ENCODE measurements at places on chromosomes 7 and 10.

DNA sequence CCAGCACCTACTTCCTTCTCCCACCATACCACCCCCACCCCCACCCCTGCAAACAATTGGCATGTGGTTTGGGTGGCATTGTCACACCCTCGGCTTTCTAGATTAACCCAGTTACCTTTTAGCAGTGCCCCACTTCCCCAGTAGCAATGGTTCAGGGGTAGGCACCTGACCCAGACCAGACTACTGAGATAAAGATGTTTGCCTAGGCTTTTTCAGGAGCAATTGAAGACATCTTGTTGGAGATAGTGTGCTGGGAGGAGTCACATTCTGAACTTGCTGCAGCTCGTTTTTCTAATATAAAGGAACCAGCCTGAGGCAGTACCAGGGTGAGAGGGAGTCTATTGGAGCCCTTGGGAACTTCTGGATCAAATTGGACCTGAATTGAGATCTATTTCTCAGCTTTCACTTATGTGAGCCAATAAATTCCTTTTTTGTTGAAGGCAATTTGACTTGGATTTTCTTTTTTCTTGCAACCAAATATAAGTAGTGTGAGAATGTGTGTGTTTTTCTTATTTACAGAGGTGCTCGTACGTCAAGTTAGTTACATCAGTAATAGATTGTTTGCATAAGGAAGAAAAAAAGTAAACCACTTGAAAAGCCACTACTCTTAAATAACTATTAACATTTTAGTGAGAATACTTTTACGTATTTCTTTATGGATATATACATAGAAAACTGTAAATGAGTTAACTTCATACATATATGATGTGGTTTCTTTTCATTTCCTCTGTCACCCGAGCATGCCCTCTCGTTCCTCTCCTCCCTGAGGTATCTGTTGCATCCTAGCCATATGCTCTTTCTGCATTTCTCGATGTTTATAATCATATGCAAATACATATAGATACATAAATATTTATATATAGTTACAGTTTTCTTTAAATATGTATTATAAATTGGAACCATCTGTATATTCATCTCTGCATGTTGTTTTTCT is 38.0 kb downstream of the RAB18 start:
- no peak for DNase-seq

DNA sequence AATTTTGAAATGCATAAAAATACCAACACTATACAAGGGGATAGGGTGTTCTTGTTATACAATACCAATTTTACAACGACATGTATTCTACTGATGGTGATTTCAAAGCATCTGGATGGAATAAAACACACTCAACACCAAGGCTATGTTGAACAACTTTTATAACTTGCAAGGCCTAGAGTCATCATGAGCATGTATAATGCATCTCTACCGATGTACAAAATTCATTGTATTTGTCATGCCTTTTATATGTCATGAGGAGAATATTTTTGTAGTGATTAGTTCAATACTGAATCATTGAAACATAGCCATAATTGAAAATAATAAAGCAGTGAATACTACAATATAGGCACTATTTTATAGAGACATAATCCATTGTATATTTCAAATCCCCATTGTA is 160.2 kb downstream of the ETV1 start:
- no peak for DNase-seq

GRCh38 chr10:89037096-89037495 is 46.5 kb downstream of the FAS start:
- DNase-seq: no peak

GRCh38 chr10:58175990-58176900 is 91.4 kb downstream of the IPMK start:
- DNase-seq: no peak

GRCh38 chr10:87960230-87960629 is 96.8 kb downstream of the PTEN start:
- DNase-seq: no peak

- DNase-seq: no peak
These were observed 200.7 kb upstream of the NPSR1 start for GRCh38 chr7:34457329-34457728.

GRCh38 chr10:101284101-101284743 is 55.0 kb upstream of the LBX1 start:
- no peak for DNase-seq

- DNase-seq: no peak
These were observed 178.7 kb upstream of the GDF10 start for GRCh38 chr10:47121336-47121735.

GRCh38 chr7:77427996-77428603 is 12.0 kb upstream of the GSAP start:
- DNase-seq: no peak

DNA sequence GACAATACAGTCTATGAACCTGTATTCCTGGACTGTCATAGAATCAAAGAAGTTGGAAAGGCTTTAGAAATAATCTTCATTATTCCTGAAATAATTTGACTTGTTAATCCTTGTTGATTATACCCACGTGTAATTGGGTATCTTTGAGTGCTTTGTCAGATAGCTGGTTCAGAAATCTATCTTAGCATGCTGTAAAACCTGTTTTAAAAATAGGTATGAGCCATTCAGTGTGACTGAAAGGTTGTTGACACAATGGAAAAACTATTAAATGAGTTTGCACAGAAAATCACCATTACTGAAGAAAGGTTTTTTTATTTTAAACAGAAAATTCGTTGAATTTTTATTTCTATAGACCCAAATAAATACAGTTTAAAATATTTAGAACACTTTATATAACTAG is 38.7 kb downstream of the PHTF2 start:
- DNase-seq: no peak

GRCh38 chr7:98418636-98419315 is 17.9 kb upstream of the BAIAP2L1 start:
- no peak for DNase-seq

DNA sequence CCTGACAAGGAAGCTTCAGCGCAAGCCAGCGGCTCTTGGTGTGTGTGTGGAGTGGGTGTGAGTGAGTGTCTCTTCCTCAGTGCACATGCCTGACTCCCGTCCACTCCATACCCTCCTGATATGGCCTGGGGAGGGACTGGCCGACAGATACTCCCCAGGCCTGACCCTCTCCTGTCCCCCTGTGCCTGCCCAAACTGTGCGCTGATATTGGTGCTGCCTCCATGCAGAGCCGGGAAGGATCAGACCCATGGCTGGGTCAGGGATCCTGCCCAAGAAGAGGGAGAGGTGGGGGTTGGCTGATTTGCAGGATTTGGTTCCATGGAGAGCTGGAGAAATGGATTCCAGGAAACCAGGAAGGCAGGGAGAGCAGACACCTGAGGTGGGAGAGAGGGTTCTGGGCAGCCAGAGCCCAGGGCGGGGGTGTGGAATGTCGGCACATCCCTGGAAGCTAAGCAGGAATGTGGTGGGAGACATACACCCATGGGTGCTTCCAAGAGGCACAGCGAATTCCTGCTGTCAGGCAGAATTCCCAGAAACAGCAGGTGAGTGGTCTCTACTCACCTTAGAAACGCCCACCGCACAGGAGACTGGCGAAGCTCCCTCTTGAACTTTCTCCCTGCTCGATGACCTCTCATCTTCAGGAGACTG is 6.3 kb downstream of the CALML5 start:
- DNase-seq: no peak

DNA sequence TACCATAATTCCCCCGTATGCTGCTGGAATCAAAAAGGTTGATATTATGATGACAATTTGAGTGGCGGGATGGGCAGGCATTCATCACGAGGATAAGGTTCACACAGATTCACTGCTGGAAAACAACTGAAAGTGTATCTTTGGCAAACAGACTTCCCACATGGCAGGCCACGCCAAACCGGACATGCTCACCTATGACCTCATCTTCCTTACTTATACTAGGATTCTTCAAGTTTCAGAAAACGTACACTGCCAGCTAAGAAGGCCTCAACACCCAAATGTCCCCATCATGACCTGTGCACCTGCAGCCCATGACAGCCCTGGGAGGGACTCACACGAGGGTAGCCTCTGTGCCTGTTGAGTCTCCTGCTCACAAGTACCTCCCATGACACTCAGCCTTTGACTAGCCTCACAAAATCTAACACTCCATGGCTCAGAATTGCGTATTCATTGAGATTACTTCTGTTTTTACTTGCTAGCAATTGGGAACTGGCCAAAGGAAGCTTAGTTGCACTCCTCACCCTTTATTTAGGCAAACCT is 259.0 kb upstream of the GHITM start:
- no peak for DNase-seq

DNA sequence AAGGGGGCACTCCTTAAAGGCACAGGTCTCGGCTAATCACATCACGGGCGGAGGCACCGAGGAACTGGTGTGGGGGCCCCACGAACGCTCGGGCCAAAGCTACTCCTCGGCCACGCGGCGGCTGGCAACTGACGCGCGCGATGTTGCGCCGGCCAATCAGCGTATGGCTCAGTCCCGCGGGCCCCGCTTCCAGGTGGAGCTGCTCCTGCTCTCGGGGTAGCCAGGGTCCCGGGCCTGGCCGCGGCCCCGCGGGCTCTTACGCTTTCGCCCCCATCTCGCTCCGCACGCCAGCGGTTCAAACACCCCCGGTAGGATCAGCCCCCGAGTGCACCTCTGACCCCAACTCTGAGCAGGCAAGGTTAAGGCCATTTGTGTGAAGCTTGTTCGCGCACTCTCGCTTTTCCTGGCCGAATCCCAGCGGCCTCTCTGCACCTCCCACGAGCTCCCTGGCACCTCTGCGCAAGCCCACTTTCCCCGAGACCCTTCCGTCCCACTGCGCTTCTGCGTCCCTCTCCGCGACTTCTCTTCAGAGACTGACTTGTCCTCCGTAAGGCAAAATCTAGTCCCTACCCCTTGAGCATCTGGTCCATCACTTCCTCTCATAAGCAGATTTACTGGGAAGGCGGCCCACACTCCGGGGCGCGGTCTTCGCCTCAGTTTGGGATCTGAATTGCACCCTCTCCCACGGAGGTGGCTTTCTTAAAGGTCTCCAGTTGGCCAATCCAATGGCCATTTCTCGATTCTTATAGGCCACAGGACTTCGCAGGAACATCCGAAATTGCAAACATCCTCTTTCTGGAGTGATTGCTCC is 200.9 kb upstream of the TBX20 start:
- no peak for DNase-seq

DNA sequence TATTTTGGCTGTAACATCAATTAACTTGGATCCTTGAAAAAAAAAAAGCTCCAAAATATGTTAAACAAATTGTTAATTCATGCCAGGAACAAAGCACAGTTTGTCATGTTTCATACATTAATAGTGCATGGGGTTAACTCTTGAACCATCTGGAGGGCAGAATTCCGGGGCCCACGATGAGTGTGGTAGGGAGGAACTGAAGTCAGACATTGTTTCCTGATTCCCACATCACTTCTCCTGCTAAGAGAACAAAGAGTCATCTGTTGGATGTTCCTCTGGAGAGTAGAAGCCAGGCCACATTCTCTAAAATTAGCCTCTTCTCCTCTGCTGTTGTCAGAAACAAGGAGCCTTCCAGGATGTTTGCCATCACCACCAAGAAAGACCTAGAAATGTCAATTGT is 54.6 kb downstream of the TMEM178B start:
- DNase-seq: no peak

DNA sequence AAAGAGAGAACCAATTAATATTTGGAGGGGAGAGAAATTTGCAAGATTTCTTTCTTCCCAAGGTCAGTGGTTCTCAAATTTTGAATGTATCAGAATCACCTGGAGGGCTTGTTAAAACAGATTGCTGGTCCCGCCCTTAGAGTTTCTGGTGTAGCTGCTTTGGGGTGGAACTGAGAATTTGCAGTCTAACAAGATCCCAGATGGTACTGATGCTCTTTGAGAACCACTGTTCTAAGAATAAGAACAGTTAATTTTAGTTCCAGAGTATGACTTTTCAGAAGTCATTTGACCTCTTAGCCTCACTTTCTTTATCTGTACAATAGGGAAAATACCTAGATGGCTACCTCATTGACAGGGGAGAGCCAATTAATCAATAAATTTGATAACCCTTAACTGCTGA is 161.6 kb downstream of the PRKG1 start:
- DNase-seq: no peak

DNA sequence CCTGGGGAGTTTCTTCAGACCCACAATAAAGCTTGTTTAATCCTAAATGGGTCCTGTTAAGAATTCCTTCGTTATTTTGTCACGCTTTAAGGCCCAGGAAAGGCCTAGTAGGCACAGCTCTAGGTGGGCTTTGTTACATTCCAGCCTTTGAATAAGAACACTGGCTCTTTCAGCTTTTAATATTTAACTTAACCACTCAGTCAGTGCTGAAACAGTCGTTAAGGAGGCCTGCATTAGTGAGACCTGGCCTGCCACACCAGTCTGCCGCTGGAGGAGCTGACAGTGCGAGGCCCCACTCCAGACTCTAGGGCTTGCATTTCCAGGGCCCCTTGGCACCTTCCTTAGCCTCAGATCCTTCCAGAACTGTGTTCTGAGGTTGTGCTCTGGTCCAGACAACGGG is 351.4 kb downstream of the GLRX3 start:
- DNase-seq: no peak

GRCh38 chr10:52864201-52865106 is 91.9 kb upstream of the MBL2 start:
- DNase-seq: no peak

DNA sequence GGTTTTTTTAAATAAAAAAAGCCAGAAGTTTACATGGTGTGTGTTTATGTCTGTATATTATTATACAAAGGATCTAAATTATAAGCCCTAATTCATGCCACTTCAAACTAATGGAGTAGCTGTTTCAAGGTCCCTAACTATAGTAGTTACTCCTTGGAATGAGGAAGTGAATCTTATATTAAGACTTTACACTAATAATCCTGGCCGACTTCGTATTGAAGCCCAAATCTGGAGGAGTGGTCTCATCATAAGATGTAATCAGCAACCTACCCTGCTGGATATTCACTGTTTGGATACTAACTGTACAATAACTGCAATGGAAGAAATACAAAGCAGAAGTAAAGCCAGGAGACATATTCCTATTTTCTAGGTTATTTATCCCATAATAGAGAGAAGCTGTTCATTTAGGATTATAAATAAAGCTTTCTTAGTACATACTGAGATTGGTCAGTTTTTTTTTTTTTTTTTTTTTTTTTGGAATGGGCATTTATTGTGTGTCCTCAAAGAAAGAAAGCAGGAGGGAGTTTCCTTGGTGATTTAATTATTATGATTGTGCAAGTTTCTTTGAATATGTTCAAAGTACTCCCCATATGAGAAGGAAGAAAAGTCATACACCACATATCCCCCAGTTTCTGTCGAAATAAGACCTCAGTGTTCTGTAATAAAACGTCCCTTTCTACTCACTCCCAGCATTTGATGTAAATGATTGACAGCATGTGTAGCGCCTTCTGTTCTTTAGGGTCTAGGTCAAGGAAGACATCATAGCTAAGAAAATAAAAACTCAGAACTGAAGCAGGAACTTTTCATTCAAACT is 397.8 kb downstream of the EXOC4 start:
- DNase-seq: no peak

DNA sequence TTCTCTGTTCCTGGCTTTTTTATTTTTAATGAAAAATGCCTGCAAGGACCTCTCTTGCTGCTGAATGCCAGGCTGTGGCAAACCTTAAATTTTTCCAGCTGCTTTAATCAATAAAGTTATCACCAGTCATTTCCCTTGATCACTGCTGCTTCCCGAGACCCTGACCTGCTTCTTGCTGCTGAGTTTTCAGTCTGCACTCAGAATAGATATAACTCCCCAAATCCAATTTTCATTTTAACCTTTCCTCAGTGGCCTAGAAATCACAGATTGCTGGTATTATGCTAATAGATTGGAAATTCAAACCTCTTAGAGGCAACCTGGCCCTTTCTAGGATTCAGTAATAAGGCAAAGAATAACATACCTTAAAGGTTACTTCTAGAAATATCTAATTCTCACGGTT is 43.7 kb downstream of the LHPP start:
- no peak for DNase-seq

Data from stimulated activated CD8-positive, alpha-beta memory T cell treated with anti-CD3 and anti-CD28 coated beads, Interleukin-7, amount 100 ng/mL, for 1 hour (primary cell).